ENCODE measurements at places on chromosomes 7 and 10. TPM values are rescaled to one million over a fixed set of nuclear protein-coding genes. Genes with fewer than 3 reads are reported as not detected.

The MUC12 gene
- total RNA-seq = 2.9 TPM

The ADRA2A gene
- total RNA-seq = under 0.01 TPM

The GSAP gene
- total RNA-seq = 0.98 TPM

The NKX6-2 gene
- 0.76 TPM for total RNA-seq

The RBP3 gene
- total RNA-seq = not detected

Data from mesangial cell (primary cell).